ENCODE measurements at places on chromosomes 16 and 17.
A peak's percentile ranks its signal among the peaks of the same experiment; 100 is the strongest.

GRCh38 chr16:57041182-57042156 lies 50.9 kb upstream of the CPNE2 start:
- DNase-seq: peak; percentile 39

GRCh38 chr17:10657879-10658278 lies 770 bp upstream of the MYH3 start:
- DNase-seq: no peak

DNA sequence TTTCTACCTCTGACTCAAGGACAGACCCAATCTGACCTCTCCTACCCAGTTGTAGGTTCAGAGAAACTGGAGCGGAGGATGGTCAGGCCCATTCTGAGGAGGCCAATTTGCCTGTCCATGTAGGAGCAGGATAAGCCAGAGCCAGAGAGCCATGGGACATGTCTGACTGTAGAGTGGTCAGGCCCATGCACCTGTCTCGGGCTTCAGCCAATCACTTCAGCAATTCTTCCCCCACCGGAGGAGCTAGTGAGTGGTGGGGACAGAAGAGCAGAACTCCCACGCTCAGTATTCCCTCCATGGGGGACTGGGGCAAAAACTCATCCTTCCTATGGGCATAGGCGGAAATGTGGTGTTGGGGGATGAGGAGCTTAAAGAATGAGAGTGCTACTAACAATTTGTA lies 14.3 kb downstream of the DCAF7 start:
- DNase-seq: no peak

- no peak for DNase-seq
Measured at GRCh38 chr17:57956291-57957119, 1.3 kb upstream of the CUEDC1 start.

DNA sequence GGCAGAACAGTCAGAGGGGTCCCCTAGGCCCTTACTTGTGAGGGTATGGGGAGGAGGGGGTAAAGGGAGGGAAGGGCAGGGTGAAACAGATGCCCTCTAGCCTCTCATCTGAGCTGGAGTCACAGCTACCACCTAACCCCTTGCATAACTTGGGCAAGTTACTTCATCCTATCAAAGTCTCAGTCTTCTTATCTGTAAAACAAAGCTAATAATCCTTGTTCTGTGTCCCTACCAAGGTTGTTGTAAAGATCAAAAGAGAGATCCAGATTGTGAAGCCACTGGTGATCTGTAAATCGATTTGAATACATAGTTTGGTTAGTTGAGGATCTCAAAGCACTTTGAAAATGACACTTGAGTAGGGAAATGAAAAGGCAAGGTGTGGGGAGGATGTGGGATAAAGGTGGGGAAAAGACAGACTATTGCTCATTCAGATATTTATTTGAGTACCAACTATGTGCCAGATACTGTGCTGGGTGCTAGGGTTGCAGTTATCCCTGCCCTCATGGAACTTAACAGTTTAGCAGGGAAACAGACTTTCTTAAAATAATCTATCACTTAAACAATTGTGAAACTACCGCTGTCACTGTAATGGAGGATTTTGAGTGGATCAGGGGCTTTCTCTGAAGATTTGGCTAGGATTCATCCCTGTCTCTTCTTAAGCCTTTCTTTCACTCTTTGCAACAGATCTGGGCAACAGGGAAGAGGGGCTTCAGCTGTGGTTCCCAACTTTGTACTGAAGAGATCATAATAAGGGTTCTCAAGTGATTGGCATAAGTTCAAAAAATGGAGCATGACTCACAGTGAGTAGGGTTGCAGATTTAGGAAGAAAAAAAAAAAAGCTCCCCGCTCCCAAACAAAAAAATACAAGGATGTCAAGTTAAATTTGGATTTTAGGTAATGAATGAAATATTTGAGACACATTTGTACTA lies 3.0 kb downstream of the HEATR9 start:
- no peak for DNase-seq

DNA sequence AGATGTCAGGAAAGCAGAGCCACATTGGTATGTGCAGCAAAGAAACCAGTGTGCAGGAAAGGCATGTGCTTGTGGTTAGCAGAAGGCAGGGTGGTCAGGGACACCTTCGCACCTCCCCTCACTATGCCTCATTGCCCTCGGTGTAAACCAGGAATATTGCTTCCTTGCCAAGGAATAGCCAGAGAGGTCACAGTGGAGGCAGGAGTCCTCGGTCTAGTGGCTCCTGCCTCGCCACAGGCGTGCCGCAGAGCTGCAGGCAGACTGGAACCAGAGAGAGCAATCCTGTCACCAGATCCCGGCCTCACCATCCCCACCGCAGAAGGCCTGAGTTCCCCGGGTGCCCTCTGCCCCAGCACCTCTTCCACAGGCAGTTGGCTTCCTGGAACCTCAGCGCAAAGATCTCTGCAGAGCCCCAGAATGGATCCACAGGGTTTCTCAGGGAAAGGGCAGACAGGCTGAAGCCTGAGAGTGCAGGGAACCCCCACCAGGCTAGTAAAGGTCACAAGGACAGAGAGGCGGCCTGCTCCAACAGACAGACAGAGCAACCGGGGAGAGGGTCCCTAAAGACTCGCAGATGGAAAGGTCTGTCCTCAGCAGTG lies 21.6 kb downstream of the CCDC182 start:
- no peak for DNase-seq

DNA sequence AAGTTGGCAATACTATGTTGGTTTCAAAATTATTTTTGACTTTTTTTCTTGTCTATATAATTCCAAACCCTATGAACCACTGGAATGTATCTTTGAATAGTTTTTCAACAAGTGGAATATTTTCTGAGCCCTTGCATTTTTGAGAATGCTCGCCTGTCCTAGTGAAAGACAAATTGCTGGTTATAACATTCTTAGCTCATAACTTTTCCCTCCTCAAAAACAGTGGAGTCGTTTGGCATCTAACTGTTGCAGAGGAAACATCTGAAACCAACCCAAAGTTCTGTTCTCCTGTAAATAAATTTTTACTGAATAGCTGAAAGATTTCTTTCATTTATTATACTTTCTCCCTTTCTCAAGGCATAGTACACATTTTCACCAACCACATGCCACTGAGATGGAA lies 11.3 kb upstream of the COX10 start:
- DNase-seq: no peak

- DNase-seq: no peak
Measured at GRCh38 chr17:82231312-82231561, 2.4 kb downstream of the SLC16A3 start.

GRCh38 chr16:27566417-27566816 lies 16.5 kb downstream of the KATNIP start:
- no peak for DNase-seq

- DNase-seq: no peak
Measured at GRCh38 chr16:74474416-74474815, 53.1 kb upstream of the CLEC18B start.

GRCh38 chr16:76081967-76082366 lies 195.2 kb upstream of the CNTNAP4 start:
- DNase-seq: no peak

- no peak for DNase-seq
Measured at GRCh38 chr17:2157081-2157480, 102.2 kb downstream of the HIC1 start.

GRCh38 chr16:12575288-12575687 lies 228.4 kb downstream of the CPPED1 start:
- no peak for DNase-seq

GRCh38 chr16:1330931-1331711 lies 2.3 kb upstream of the BAIAP3 start:
- DNase-seq: no peak

DNA sequence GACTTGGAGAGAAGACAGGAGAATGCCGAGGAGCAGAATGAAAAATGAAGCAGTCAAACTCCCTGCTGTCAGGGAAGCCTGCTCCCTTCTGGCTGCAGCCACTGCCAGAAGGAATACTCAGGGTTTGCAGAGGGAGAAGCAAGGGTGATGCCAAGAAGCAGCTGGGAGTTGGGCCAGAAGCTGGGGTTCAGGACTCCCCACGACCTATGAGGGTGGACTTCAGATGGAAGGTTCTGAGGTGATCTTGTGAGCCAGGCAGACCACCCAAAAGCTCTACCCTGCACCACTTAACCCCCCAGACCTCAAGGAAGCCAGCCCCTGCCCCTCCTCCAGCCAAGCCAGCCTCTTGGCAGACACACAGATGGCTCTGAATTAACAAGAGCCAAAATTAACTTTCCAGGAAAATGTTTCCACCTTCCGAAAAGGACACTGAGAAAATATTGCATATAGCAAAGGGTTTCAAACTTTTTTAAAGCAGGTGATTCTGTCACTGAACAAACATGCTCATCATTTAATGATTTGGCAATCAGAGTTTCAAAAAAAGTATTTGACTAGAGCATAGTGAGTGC lies 126.0 kb upstream of the ERCC4 start:
- DNase-seq: no peak

GRCh38 chr16:67528222-67528869 lies at the start of gene RIPOR1:
Gene RIPOR1 (plus strand): TSS chr16:67528829. CDS start chr16:67538447, 9,618 bp downstream.
- no peak for DNase-seq

DNA sequence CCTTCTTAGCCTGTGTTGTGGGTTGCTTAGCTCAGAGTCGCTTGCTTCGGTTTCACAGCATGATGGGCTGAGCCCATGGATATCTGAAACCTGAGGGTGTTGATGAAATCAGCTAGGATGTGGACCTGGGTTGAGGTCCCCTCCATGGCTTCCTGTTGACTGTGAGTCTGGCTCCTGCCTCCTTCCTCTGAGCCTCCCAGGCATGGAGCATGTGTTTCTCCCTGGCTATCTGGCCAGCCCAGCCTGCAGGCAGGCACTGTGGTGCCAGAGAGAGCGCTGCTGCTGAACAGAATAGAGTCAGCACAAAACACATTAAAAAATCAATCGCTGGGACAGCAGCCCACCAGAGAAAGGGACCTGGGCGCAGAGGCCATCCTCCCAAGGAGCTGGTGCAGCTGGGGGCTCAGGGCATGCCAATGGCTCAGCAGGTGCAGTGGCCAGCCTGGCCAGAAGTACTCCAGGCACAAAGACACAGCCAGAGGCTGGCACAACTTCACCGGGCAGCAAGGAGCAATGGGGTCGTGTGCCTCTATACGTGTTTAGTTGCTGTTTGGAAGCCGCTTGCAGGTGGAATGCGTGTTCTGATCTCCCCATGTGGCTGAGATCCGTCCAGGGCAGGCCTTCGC lies 28.3 kb upstream of the GPRC5C start:
- DNase-seq: no peak

GRCh38 chr16:11296351-11296705 lies 15.2 kb upstream of the PRM1 start:
- DNase-seq: no peak

DNA sequence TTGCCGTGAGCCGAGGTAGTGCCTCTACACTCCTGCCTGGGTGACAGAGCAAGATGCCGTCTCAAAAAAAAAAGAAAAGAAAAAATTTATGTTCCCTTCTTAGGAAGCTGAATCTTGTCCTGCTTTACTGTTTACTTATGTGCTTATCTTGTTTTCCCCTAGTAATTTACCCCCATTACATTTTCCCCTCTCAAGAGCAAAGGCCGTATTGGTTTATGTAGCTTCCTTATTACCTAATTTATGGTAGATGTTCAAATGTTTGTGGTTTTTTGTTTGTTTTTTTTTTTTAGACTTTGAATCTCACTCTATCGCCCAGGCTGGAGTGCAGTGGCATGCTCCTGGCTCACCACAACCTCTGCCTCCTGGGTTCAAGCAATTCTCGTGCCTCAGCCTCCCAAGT lies 10.3 kb upstream of the SLC52A1 start:
- DNase-seq: no peak

DNA sequence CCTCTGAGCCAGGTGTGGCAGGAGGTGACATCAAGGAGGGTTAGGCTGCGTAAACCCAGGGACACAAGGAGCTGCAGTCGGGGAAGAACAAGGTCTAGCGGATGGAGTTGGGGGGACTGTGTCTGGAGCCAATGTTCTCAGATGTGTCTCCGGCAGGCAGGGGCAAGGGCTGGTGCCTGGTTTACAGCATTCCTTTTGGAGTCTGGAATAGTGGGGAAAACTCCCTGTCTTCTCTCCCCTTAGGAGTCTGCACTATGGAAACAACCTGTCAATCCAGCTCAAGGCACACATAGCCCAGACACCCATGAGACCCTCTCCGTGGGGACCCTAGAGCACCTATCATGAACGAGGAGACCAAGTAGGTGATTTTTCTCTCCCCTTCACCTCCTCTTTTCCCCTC lies 27.5 kb downstream of the NLRC5 start:
- DNase-seq: no peak

DNA sequence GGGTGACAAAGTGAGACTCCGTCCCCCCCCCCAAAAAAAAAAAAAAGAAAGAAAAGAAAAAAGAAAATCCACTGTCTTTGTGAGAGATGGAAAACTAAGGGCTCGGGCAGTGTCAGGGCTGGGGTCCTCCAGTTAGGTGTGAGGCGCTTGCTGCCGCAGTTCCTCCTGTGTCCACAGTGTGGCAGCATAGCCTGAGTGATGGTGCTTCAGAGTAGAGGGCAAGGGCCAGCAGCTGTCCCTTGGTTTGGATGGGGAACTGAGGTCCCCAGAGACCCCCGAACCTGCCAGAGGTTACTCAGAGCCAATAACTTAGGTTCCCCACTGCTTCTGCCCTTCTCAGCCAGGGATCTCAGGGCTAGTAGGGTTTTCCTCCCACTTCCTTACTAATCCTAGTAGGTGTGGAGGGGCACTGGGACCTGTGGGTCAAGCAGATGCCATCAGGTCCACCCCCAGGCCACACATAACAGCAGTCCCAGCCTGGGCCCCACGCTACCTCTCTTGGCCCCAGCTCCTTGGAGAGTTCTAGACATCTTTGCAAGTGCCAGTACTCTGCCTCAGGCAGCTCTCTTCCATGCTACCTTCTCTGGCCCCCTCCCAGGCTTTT lies 7.9 kb upstream of the LLGL1 start:
- DNase-seq: peak; percentile 63

DNA sequence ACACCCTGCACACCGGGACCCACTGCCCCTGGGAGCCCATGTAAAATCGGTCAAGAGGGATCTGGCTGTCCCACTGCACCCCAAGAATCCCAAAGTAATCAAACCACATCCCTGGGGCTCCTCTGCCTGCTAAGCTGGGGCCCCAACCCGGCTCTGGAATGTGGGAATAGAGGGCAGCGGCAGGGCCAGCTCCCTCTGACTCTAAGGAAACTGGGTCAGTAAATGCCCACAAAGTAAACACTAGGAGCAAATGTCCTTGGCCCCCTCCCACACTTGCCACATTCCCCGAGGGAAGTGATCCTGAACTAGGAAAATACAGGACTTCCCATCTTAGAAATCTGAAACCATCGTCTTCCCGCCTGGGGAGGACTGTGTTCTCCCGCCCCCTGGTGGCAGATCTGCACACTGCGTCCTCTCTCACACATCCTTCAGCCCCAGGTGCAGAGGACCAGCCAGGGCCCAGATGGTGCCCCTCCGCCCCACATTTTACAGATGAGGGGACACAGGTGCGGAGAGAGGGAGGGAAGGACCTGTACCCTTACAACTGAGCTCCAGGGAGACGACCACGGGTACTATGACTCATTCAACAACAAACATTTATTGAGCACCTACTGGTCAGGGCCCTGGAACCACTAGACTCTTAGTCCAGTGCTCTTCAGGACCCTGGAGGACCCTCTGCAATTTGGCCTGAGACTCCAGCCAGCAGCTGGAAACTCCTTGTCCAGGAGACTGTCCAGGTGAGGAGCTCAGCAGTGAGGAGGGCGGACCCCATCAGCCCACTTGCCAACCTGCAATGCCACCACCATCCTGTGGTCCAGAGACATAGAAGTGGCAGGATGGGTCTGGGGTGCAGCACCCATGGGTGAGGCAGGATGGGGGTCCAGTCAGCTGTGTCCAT lies 10.1 kb downstream of the P3H4 start:
- DNase-seq: peak; percentile 61

GRCh38 chr17:42342242-42343008 lies 45.8 kb downstream of the STAT3 start:
- no peak for DNase-seq

- DNase-seq: no peak
Measured at GRCh38 chr17:80421381-80422090, 6.6 kb downstream of the ENDOV start.

- no peak for DNase-seq
Measured at GRCh38 chr16:54933281-54934011, 2.8 kb downstream of the IRX5 start.

Measured in activated naive CD4-positive, alpha-beta T cell (primary cell).